ENCODE measurements at places on chromosomes 5 and 9.
A peak's percentile ranks its signal among the peaks of the same experiment; 100 is the strongest.

DNA sequence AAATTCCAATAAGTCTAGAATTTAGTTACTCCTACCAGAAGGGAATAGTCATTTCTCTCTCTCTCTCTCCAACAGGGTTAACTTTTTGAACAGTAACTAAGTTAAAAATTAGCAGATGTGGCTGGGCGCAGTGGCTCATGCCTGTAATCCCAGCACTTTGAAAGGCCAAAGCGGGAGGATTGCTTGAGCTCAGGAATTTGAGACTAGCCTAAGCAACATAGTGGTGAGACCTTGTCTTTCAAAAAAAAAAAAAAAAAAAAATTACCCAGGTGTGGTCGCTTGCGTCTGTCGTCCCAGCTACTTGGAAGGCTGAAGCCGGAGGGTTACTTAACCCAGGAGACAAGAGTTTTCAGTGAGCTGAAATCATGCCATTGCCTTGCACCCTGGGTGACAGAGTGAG, 639.7 kb downstream of the PTPRD start:
- DNase-seq: no peak

DNA sequence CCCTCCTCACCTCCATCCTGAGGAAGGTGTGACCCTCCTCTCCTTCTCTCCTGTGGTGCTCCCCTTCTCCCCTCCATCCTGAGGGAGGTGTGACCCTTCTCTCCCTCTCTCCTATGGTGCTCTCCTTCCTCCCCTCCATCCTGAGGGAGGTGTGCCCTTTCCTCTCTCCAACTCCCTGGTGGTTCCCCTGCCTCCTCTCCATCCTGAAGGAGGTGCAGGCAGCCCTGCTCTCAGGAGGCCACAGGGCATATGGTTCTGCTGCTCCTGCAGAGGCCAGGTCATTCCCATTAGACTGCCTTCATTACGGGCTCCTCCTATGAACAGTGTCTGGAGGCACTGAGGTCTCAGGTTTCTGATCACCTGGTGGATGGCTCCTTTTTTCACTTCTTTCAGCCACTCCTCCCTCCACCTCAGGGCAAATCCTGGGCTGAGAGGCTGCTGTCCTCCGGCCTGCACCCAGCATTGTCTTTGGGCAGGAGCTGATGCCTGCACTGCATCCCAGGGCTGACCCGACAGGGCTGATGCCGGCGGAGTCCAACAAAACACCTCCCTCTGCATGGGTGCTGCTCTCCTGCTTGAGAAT, 197.1 kb downstream of the MED10 start:
- no peak for DNase-seq

DNA sequence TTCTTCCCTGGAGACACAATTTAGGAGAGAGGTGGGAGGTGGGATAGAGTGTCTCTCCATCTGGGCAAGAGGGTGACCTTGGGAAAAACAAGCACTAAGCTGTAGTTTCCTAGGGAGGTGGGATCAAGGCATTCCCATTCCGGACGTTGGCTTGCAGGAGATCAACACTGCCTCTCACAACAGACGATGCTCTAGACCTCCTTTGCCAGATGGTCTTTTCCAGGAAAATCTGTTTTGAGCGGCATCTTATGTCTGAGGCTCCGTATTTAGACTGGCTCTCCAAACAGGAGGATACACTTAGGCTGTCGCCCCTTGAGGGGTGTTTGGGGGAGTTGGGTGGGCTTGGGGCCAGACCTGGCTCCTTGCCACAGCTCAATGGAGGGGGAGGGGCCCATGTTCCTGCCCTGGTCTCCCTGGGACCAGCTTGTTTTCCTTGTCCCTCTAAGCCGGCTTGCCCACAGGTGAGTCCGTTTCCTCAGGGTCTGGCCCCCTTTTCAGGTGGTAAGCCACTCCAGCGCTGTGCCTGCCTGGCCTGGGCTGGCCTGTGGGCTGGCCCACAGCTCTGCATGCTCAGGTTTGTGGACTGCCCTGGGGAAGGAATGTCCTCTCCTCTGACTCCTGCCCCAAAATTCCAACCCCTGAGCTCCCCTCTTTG, 2.4 kb downstream of the PSD2 start:
- no peak for DNase-seq

DNA sequence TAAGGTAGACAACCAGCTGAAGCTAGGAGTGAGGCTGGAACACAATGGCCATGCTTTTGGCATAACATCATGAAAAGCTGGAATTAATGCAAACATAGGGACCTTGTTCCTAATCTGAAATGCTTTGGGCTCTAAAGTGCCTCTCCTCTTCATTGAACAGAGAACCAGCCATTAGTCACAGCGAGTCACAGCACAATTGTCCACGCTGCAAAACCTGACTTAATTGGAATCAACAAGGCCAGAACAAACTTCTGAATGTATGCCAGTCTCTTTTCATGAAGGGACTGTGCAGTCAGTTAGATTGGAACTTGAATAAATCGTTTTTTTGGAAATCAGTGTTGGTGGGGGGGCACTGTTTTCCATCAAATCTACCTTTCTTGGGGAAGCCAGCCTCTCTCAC, 96.5 kb downstream of the JAKMIP2 start:
- no peak for DNase-seq

GRCh38 chr9:137055385-137056364, 1.8 kb upstream of the ENTPD2 start:
- no peak for DNase-seq

DNA sequence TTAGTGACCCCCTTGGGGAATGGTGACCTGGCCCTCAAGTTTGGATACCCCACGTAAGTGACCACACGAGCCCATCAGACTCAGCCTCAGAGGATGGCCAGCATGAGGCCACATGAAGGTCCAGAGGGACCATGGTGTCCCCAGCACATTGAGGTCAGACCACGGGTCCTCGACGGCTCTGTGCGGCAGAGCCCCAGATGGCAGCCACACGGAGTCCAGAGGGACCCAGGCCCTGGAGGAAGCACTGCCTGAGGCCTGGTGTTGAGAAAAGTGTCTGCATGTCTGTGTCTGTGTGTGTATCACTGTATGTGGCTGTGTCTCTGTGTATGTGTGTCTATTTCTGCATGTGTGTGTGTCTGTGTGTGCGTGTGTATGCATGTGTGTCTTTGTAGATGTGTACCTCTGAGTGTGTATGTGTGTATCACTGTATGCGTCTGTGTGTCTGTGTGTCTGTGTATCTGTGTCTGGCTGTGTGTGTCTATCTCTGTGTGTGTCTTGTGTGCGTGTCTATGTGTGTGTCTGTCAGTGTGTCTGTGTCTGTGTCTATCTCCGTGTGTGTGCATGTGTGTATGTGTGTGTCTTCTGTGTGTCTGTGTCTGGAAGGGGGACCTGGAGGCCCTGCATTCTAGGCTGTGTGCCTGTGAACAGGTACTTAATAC, 992 bp downstream of the LCNL1 start:
- no peak for DNase-seq

- no peak for DNase-seq
Observed at GRCh38 chr5:110896901-110897300, 158.1 kb downstream of the SLC25A46 start.

DNA sequence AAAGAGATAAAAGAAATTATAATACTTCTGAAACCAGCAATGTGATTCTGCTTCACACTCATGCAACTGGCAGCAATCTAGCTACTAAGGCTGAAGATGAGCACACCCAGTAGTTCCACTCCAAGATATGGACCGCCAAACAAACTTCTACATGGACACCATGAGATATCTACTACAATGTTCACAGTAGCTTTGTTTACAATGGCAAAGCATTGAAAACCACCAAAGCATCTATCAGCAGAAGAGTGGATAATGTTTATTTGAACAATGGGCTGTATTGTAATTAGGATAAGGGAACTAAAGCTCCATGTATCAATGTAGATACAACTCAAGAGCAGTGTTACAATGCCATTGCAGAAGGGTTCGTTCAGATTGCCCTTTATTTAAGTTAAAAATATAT, 91.2 kb upstream of the ERBIN start:
- DNase-seq: no peak

DNA sequence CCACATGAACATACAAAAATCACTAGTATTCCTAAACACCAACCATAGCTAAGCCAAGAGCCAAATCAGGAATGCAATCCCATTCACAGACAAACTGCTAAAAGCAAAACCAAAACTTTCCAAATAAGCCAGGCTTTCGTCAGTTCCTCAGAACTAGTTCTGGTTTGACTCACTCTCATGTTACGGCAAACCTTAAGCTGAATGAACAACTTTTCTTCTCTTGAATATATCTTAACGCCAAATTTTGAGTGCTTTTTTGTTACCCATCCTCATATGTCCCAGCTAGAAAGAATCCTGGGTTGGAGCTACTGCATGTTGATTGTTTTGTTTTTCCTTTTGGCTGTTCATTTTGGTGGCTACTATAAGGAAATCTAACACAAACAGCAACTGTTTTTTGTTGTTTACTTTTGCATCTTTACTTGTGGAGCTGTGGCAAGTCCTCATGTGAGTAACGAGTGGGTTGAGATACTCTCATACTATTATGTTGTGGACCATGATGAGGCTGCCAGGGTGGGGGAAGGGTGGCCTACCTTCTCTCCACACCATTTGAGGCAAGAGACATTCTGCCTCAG, at the start of gene PDCD1LG2:
Gene PDCD1LG2 (plus strand): TSS at position 172 of the 572 bp plus-strand sequence. CDS start 12,016 bp downstream, outside the sequence.
- no peak for DNase-seq

GRCh38 chr5:118687661-118688621, 300.4 kb downstream of the DTWD2 start:
- DNase-seq: no peak

DNA sequence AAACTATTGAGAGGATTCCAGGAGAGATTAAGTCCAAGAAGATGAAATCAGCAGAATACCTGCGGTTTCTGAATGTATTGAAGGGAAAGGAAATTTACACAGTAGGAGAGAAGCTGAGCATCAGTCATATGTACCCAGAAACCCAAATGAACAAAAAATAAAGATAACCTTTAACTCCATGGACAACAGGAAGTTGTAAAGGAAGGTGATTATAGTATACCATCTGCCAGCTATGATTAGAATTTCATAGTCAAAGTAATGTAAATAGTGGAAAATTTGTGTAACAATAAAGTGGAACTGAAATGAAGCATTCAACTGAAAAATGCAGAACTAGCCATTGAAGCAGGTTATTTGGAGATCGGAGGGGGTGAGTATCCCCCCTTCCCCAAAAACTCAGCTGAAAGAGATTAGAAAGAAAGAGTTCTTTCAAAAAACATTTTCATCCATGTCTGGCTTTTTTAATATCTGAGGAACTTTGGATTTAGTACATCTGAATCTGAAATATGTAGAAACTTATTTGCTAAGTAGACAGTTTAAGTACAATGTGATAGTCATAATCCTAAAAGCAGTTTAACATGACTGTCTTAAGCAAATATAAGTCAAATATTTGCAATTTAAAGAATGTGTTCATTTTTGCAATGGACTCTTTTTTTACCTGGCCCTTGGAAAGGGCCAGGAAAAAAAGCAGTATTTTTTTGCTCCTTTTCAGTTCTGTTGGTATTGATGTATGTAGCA, 58.4 kb downstream of the APC start:
- peak; percentile 52 for DNase-seq

DNA sequence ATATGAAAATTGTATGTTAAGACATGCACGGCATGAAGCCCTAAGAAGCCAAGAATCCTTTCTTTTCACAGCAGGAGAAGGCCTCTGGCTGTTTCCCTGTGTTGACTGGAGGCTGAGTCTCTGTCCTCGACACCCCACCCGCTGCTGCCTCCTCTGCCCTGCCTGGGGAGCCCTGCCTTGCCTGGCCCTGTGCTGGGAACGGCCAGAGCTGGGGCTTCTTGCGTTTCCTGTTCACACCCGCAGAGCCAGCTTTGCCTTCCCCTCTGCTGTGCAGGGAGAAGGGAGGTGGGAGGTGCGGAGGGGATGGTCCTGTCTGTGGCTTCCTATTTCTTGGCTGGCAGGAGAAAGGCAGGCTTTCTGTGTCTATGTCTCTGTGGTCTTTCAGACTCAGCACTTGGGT, 6.9 kb upstream of the GMCL2 start:
- DNase-seq: peak; percentile 67

- DNase-seq: no peak
Observed at GRCh38 chr9:86685556-86685955, 261.8 kb downstream of the GAS1 start.

DNA sequence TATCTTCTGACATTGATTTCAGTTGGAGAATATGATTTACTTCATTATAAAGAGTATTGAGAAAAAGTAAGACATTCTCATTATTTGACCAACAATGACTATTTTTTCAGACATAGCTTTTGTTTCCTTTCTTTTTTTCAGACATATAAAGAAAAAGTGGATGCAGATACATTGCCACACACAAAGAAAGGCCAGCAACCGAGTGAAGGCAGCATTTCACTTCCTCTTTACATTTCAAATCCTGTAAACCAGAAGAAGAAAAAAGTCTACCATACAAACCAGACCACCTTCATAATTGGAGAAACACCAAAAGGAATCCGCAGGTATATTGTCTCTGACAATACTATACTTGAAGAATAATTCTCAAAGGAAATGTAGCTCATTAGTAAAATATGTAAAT, 128.9 kb downstream of the ERCC6L2 start:
- DNase-seq: no peak

DNA sequence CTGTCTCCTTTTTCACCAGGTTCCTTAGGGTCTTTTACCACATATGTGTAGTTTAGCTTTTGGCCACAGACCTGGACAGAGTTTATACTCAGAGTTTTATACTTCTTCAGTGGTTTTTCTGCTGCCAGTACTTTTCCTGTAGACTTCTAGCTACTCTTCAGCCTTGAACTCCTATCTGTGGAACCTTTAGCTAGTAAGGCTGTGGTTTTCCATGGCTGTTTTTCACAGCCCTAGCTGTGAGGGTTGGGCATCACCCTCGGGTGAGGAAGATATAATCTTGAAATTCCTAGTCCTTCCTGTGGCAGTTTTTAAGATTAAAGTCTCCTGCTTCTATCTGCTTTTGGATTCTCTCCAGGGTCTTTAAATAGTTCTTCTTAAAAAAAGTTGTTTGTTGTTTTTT, 109.1 kb downstream of the FGF1 start:
- no peak for DNase-seq

GRCh38 chr9:27258662-27259061, 38.3 kb downstream of the EQTN start:
- DNase-seq: no peak

DNA sequence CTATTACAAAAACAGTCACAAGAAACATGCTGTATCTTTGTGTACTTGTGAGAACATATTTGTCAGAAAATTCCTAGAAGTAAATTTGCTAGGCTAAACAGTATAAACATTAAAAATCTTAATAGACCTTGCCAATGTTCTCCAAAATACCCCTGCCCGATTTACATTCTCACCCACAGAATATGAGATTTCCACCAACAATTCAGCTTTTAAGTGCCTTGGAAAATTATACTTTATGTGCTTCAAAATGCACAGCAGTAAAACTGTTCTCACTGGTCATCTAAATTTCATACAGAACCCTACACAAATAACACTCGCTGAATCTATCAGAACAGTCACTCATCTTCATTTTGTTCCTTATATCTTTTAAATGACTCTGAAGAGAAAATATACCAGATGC, 5.5 kb downstream of the MLLT3 start:
- no peak for DNase-seq

DNA sequence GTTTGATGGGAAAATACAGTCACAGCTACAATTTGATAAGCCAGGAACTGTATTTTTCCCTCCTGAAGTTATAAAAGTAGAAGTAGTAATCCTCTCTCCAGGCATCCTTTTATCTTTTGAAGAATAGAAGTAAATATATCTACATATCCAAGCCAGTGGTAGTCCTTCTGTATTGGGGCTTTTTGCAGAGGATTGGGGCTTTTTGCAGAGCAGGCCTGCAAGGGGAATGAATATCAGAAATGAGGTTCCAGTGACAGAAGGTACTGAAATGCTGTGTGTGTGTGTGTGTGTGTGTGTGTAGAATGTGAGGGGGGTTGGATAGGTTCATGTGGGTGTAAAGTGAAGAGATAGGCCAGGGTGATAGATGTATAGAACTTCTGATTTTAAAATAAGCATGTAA, 127.4 kb downstream of the COMMD10 start:
- no peak for DNase-seq

- no peak for DNase-seq
Observed at GRCh38 chr9:11016081-11016480, 403.3 kb upstream of the PTPRD start.
